ENCODE measurements at places on chromosomes 4 and X.

GRCh38 chrX:9582956-9583355, 118.1 kb downstream of the TBL1X start:
- no peak for DNase-seq

DNA sequence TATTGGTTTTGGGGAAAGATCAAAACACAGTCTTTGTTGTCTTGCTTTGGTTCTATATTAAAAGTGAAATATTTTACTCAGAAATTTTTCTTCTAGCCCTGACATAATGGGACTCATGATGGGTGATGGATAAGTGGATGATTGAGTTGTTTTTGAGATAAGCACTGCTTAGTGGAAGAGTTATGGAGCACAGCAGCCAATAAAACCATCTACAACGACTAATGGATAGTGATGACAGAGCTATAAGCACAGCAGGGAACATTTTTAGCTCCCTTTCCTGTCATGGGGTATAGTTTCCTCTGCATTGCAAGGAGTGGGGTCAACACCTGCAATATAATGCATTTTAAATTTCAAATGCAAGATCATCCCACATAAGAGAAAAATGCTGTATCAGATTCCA, 812.4 kb downstream of the STPG2 start:
- no peak for DNase-seq

- DNase-seq: no peak
Measured at GRCh38 chr4:27908356-27908755, 1047.7 kb downstream of the STIM2 start.

GRCh38 chr4:68433582-68433981, 13.7 kb upstream of the TMPRSS11E start:
- DNase-seq: no peak

DNA sequence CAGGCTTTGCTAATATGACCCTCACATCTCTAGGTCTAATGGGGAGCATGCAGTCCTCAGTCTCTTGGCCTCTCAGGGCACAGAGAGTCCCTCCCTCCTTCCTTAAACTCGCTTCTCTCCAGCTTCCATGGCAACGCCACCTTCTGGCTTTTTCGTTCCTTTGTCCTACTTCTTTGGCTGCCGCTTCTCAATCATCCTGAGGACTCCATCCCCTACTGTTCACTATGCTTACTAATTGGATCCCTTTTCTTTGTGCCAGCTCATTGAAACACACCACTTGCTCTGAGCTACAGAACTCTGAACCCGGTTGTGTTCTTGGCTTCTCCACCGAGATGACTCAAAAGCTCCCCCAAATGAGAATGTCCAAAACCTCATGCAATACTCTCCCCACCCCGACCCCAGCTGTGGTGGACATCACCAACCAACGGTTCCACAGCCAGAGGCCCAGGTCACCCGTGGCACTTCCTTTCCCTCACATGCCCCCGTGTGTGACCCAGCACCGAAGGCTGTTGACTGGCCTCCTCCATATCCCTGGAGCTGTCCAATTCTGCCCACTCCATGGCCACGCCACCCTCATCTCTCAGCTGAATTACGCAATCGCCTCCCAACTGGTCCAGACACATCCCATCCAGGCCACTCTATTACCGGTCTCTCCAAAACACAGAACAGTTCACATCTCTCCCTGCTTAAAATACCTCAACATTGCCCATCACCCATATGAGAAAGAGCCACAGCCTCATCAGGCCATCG, 34.7 kb downstream of the CRMP1 start:
- no peak for DNase-seq

- no peak for DNase-seq
Measured at GRCh38 chr4:136812100-136812880, 720.0 kb downstream of the PCDH18 start.

DNA sequence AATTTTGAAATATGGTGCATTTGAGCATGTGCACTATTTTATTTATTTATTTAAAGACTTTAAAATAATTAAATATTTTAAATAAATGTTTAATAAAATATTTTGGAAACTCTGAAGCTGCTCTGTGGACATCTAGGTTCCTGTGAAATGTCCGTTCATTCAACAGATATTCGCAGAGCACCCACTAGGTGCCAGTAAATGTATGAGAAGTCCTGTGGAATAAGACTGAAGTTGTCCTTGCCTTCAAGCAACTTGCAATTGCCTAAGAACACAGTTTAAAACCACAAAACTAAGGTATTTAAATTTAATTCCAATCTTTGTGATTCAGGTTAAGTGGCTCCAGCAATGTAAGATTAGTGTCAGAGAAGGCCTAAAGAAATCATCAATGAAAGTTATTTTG, 306.7 kb downstream of the GBA3 start:
- no peak for DNase-seq

DNA sequence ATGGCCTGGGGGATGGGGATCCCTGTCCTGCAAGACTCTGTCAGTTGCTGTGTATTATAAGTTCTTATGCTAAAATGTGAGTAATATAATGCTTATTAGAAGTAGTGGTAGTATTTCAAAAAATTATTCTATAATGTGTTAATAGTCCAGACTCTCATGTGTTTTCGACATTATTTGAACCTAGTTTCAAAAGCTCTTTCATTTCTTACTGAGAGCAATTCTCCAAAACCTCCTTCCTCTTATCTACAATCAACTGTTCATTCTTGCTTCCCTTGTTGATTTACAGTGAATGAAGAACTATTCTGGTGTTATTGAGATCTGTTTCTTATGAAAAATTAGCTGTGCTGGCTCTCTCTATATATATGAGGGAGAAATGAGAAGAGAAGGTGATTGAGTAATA, 32.9 kb upstream of the PTPN13 start:
- no peak for DNase-seq

DNA sequence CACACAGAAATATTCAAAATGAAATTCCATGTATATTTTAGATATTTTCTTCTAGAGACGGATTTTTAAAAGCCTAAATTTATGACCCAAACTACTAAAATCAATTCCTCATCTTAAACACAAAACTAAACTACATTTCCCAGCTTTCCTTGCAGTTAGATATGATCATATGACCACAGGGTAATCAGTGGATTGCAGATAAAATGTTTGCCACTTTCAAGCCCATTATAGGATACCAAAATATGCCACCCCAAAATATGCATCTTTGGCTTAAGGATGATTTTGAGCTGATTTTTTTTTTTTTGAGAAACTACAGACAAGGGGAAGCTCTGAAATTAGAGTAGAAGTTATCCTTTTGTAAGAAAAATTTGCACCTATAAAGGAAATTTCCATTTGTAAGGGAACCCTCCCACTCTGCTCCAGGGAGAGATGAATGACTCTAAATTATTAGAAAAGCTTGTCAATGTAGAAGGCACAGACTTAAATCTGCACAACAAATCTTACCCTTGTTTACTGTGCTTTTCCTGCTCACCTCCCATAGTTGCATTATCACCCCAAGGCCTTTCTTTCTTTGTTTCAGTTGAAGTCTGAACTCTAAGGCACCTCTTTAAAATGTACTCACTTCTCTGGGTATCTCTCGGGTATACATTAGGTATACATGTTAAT, 503.0 kb downstream of the PDHA2 start:
- no peak for DNase-seq

- no peak for DNase-seq
Measured at GRCh38 chrX:9279234-9279544, 185.7 kb upstream of the TBL1X start.

DNA sequence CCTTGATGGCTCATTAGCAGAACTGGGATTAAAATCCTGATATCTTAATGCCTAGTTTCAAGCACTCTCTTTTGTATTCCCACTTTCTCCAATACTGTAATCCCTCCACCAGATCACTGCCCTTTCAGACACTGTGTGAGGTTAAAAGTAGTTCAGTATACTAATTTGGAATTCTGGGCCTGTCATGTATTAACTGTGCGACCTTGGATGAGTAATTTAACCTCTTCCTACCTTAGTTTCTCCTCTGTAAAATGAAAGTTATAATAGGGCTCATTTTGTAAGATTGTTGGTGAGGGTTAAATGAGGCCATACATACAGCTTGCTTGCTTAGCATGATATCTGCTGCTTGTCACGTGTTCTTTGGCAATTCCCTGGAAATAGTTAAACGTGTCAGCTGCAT, 207.3 kb upstream of the HS3ST1 start:
- no peak for DNase-seq

- DNase-seq: no peak
Measured at GRCh38 chr4:98638661-98639060, 19.8 kb downstream of the TSPAN5 start.

- DNase-seq: no peak
Measured at GRCh38 chr4:40185830-40186664, 10.8 kb upstream of the RHOH start.

- no peak for DNase-seq
Measured at GRCh38 chr4:73908965-73909364, 39.8 kb downstream of the CXCL1 start.

GRCh38 chrX:126723881-126724280, 95.6 kb upstream of the PRR32 start:
- DNase-seq: no peak

GRCh38 chrX:72395237-72395636, 89.5 kb upstream of the CITED1 start:
- DNase-seq: no peak

GRCh38 chr4:122783301-122784215, 43.1 kb upstream of the FGF2 start:
- DNase-seq: no peak

GRCh38 chr4:140740422-140740821, 15.8 kb downstream of the TBC1D9 start:
- DNase-seq: no peak

- DNase-seq: no peak
Measured at GRCh38 chr4:41933997-41934503, 1.2 kb upstream of the TMEM33 start.

DNA sequence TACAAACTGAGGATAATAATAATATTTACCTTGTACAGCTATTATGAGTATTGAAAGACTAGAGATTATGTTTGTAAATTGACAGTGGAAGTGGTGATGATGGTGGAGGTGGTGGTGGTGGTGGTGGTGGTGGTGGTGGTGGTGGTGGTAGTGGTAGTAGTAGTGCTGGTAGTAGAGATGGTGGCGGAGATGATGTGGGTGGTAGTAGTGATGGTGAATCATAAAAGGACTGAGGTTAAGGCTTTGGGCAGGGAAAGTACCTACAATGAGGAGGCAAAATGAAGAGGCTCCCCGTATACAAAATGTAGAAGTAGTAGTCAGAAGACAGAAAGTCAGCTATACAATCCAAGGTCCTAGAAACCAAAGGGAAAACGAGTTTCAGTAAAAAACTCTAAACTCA, 214.1 kb downstream of the BCOR start:
- DNase-seq: peak; percentile 7

- no peak for DNase-seq
Measured at GRCh38 chr4:118774989-118775388, 60.9 kb downstream of the SEC24D start.

DNA sequence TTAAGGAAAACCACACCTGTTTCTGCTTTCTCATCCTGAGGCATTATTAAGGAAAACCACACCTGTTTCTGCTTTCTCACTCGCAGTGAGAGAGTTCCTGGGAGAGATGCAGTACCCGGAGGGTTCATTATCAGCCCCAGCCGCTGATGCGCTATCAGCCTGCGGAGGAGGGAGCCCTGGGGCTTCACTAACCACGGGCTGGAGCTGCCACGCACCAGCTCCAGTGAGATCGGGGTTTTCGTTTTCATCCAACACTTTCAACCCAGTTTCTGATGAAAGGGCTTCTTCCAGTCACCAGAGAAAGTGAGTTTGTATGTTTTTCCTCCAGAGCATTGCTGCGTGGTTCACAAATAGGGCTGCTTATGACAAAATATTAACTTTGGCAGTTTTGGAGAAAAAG, 93.2 kb upstream of the PRKX start:
- DNase-seq: no peak

GRCh38 chrX:134684956-134685355, 26.7 kb upstream of the PLAC1 start:
- DNase-seq: no peak

DNA sequence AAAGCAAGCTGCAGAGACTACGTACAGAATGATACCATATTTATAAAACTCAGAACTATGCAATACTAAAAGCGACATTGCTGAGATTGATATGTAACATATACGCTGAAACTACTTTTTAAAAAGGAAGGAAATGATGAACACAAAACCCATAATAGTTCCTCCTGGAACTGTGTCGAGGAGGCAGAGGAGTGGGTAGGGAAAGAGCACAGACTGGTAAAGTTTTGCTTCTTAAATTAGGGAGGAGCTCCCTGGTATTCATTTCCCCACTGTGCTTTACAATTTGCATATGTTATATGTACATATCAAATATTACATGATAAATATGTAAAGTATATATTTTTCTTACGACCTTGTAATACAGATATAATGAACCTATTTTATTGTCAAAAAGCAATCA, 13.9 kb downstream of the UFSP2 start:
- DNase-seq: no peak

DNA sequence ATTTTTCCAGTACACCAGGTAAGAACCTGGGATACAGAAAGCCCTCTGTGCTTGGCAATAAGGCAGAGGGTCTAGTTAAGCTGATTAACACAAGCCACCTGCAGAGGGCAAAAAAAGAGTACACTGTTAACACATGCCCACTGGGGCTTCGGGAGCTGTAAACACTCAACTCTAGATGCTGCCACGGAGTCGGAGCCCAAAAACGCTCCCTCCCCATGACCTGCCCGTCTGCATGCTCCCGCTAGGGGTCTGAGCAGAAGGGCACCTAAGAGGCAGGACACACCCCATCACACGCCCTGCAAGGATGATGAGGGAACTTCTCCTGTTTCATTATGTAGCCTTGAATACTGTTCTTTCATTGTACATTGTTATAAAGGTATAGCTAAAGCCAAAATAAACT, 715.6 kb upstream of the AADAT start:
- no peak for DNase-seq

DNA sequence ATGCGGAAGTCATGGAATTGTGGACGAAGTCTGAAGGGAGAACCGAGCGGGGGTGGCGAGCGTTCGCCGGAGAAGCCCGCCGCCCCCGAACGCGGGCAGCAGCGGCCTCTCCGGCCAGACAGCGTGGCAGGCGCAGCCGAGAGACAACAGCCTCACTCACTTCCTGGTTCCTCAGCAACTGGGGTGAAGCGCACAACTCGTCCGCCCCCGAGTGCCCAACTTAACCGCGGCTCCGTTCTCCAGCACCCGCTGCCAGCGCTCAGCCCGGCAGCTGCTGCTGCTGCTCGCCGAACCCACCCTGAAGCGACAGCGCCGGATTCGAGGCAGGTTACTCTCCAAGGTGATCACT, 68.0 kb downstream of the NOCT start:
- peak; percentile 76 for DNase-seq

GRCh38 chr4:152513078-152513477, 22.8 kb downstream of the FBXW7 start:
- no peak for DNase-seq

DNA sequence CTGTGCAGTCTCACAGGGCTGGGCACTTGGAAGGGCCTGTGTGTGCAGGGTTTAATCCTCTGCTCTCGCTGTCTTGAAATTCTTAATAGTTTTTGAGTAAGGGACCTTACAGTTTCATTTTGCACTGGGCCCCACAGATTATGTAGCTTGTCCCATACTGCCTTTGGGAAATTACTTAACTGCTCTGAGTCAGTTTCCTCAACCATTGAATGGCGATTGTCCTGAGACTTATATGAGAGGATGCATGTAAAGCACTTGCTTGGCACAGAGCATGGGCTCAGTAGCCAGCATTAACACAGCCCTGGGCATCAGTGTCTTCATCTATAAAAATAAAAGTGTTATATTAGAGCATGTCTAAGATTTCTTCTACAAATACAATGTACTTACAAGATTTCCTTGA, 55.8 kb downstream of the CLCN5 start:
- no peak for DNase-seq

GRCh38 chrX:44054863-44055601, 81.8 kb upstream of the NDP start:
- no peak for DNase-seq

GRCh38 chrX:40685362-40685918, 38.1 kb upstream of the CXorf38 start:
- DNase-seq: no peak

- no peak for DNase-seq
Measured at GRCh38 chrX:74492720-74493201, 71.5 kb downstream of the SLC16A2 start.

Measured in central memory CD4-positive, alpha-beta T cell (primary cell).